IPS DF 6.9 (cell line): ENCODE measurements at places on chromosomes 7 and 10.
A peak's percentile ranks its signal among the peaks of the same experiment; 100 is the strongest.

- DNase-seq, result no peak
These were observed 493.7 kb upstream of the NUPR2 start for GRCh38 chr7:56609852-56610355.

DNA sequence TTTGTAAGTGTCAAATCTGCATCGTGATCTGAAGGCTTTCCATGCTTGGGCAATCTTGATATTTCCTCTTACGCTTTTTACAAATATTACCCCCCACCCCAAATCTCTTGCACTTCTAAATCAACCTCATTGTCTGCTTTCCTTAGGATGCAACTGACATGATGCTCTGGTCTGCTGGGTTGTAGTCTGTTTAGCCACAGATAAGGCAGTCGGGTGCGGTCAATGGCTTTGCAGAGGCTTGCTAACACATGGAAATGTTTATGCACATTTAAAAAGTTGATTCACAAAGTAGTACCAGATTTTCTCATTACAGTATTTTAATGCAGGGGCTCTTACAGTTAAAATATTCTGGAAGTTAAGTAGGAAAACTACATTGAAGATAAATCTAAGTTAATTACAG is 172.5 kb downstream of the BAMBI start:
- no peak for DNase-seq

GRCh38 chr10:23656735-23657134 is 217.9 kb downstream of the OTUD1 start:
- no peak for DNase-seq

DNA sequence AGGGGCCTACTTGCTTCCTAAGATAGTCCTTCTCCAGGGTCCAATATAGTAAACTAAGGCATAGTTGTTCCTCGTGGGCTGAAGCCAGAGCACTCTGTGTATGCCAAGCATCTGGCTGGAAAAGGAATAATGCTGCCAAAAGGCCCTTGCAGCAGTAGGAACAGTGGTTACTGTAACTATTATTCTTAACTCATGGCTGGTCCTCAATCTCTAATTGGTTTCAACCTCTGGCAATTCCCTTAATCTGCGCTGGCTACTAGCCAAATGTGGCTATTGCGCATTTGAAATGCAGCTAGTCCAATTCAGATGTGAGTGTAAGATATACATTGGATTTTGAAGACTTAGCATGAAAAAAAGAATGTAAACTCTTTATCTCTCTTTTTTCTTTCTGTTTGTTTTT is 27.8 kb upstream of the LBX1 start:
- no peak for DNase-seq

GRCh38 chr10:126519185-126519584 is 130.9 kb upstream of the ADAM12 start:
- no peak for DNase-seq

DNA sequence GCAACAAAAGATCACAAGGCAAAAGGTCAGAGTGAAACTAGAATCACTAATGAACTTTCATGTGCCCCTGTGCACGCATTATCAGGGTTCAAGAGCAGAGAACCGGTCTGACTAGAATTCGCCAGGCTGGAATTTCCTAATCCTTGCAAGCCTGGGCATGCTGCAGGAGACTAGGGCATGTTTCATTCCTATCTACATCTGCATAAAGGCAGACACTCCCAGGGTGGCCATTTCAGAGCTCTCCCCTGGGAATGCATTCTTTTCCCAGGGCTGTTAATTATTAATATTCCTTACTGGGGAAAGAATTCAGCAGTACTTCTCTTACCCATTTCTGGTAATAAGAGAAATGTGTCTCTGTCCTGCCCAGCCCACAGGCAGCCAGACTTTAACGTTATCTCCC is 90.5 kb downstream of the CDC14C start:
- DNase-seq, result no peak

GRCh38 chr7:153628825-153629224 is 423.4 kb upstream of the DPP6 start:
- DNase-seq, result no peak

GRCh38 chr10:78258323-78259030 is 224.8 kb downstream of the RPS24 start:
- DNase-seq, result no peak

DNA sequence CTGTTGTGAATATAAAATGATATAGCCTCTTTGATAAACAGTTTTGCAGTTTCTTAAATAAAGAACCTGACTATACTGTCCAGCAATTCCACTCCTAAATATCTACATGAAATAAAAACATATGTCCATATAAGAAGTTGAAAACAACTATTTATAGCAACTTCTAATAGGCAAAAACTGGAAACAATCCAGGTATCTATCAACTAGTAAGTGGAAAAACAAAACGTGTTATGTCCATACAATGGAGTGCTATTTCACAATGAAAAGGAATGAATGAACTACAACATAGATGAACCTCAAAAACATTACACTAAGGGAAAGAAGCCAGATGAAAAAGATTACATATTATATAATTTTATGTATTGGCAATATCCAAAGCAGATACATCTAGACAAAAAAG is 268.9 kb downstream of the CSTF2T start:
- no peak for DNase-seq

- DNase-seq, result no peak
These were observed 546.4 kb upstream of the C7orf33 start for GRCh38 chr7:148044173-148044572.

DNA sequence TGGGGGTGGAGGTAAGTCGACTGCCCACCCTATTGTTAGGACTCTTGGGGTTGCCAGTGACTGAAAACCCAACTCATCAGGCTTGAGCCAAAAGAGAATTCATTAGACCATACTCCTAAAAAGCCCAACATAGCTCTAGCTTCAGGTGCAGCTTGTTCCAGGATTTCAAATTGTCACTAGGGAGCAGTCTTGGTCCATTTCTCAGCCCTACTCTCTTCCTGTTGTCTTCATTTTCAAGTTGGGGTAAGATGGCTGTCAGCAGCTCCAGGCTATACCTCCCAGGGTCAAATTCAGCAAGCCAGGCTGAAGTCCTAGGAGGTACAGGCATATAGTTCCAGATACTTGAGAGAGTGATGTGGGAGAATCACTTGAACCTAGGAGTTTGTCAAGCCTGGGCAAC is 14.9 kb upstream of the COL13A1 start:
- no peak for DNase-seq

GRCh38 chr10:99534939-99535763 is 2.4 kb downstream of the NKX2-3 start:
- DNase-seq, result no peak

DNA sequence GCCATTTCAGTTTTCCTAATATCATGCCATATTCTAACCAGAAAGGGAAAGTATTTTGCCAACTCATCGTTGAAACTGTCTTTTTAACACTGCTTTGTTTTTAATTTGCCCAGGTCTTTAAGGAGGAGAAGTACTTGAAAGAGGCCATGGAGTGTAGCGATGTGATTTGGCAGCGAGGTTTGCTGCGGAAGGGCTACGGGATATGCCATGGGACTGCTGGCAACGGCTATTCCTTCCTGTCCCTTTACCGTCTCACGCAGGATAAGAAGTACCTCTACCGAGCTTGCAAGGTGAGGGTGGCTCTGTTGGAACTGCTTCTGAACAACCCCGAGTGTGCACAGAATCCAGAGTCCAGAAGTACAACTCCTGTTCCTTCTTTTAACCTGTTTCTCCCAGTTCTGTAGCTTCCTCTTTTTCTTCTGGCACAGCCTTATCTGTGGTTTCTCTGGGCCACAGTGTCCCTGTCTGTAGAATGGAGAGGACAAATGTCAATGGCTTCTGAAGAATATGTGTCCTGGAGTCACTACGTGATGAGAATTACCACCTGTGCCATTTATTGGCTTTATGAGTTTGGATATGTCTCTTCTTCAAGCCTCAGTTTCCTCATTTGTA is 60.1 kb downstream of the LANCL2 start:
- no peak for DNase-seq

GRCh38 chr7:69095649-69096048 is 502.6 kb upstream of the AUTS2 start:
- no peak for DNase-seq

- no peak for DNase-seq
These were observed 147.4 kb downstream of the CUX1 start for GRCh38 chr7:101964680-101965452.

DNA sequence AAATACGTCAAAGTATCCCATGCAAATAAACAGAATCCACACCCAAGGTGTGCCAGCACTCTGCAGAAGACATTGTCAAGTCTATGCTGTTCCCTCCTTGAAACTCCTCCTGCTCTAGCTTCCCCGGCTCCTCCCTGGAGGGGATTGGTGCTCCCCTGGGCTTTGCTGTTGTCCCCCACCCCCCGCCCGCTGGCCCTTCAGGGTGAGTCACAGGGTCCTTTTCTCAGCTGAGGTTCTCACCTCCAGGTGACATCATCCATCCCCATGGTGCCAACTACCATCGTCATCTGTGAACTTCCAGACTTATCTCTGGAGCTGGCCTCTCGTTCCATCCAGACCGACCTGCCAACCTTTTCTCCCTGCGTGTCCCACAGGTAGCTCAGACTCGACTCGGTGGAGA is 77.0 kb downstream of the ITIH5 start:
- no peak for DNase-seq

GRCh38 chr7:54116956-54117355 is 425.2 kb upstream of the VSTM2A start:
- DNase-seq, result no peak

- DNase-seq, result no peak
These were observed 50.8 kb downstream of the PHYHIPL start for GRCh38 chr10:59227136-59227673.

GRCh38 chr7:138245682-138246081 is 169.4 kb downstream of the AKR1D1 start:
- no peak for DNase-seq

DNA sequence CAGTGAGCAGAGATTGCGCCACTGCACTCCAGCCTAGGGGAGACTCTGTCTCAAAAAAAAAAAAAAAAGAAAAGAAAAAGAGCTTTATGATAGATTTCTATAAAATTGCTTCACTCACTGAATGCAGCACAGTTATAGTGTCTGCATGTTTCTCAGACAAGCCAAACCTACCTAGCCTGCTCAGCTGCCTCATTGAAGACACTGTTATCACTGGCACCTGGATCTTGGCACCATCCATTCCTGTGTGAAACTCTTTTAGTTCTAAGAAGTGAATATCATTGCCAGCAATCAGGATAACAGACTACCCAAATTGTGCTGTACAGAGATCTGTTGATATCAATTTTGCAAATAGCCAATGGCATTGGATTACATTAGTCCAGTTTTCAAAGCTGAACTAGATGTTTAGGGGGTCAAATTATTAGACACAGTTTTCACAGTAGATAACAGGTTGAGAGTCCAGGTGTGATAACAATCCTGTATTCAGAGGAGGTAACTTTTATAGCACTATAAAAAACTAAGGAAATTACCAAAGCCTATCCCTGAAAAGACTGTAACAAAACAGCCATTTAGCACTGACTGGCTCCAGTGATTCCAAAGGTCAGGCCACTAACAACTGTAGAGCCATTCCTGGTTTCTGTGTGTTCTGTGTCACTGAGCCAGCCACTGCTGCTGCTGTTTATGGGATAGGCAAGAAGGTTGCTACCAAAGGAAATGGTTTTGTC is 17.1 kb downstream of the PDSS1 start:
- no peak for DNase-seq

- peak; percentile 33 for DNase-seq
These were observed 83.7 kb upstream of the BET1 start for GRCh38 chr7:94087664-94088352.

GRCh38 chr10:47363781-47364180 is 15.6 kb downstream of the RBP3 start:
- no peak for DNase-seq

DNA sequence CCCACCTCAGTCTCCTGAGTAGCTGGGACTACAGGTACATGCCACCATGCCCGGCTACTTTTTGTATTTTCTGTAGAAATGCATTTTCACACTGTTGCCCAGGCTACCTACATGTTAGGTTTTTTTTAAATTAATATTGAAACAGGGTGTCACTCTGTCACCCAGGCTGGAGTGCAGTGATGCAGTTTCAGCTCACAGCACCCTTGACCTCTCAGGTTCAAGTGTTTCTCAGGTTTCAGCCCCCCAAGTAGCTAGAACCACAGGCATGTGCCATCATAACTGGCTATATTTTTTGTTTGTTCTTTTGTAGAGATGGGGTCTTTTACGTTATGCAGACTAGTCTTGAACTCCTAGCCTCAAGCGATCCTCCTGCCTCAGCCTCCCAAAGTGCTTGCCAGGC is 32.4 kb upstream of the ZMIZ2 start:
- DNase-seq, result no peak

DNA sequence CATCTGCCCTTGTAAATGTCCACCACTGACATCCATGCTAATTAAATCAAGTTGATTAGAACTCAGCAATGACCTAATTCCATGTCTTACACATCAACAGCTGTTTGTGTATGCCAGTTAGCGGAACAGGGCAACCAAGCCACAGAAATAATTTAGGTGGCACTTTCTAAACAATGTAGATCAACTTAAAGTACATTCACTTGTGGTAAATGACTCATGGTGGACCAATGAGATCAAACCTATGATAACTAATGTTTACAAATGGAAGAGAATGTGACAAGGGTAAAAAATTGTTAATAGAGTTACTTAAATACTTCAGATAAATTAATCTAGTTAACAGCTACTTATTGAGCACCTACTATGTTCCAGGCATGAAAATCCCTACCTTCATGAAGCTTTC is 63.1 kb upstream of the ICA1 start:
- DNase-seq, result no peak

GRCh38 chr7:15433151-15433550 is 128.7 kb downstream of the AGMO start:
- DNase-seq, result no peak

DNA sequence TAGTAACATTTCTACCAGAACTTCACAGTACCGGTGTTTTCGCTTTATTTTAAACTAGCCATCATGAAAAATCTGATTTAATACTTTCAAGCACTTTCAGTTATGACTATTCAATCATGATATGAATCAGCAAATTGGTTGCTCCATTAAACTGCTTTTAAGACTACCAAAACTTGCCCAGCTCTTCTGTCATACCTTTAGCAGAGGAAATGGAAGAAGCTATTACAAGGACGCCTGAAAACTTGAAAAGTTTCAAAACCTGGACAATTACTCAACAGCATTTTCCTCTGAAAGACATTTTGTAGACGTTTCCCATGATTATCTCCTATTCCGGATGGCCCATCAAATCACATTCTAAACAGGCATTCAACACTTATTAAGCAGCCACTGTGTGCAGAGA is 2.0 kb downstream of the JAZF1 start:
- no peak for DNase-seq

DNA sequence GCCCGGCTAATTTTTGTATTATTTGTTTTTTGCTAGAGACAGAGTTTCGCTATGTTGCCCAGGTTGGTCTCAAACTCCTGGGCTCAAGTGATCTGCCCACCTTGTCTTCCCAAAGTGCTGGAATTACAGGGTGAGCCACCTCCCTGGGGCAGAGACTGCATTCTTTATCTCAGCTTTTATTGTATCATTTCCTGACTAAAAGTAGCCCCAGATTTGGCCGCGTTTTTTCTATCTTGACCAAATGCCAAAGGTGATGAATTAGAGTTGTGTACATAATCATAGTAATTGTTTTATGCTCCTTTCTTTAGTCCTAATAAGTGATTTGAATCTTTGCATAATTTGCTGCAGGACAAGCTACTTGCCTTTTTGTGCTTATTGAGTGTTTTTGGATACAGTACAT is 3.1 kb upstream of the SMNDC1 start:
- no peak for DNase-seq

- DNase-seq, result no peak
These were observed 312.6 kb upstream of the COBL start for GRCh38 chr7:51629206-51629605.

- no peak for DNase-seq
These were observed 203.4 kb downstream of the PHTF2 start for GRCh38 chr7:78002021-78002420.

GRCh38 chr7:112533591-112533990 is 52.8 kb downstream of the LSMEM1 start:
- DNase-seq, result no peak
